Kidney glomerular epithelial cell (primary cell): ENCODE measurements at places on chromosomes 2 and 18.

GRCh38 chr18:57915248-57915647 lies 112.1 kb upstream of the ATP8B1 start:
- no peak for DNase-seq

DNA sequence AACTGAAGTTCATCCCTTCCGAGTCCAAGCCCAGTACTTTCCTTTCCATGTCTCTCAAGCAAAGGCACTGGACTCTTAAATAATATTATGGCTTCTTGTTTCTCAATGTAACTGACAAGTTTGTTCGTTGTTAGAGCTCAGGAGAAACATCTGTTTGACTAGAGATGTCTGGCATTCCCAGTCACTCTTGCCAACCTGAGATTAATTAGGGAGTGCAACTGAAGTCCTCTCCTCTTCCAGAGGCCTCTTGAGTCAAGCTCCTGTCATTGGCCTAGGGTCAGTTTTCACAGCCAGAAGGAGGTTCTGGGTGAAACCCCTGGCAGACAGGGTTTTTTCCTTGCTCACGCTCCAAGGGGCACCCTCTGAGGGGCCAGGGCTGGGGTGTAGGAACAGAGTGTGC lies 196.1 kb downstream of the AGPS start:
- no peak for DNase-seq

DNA sequence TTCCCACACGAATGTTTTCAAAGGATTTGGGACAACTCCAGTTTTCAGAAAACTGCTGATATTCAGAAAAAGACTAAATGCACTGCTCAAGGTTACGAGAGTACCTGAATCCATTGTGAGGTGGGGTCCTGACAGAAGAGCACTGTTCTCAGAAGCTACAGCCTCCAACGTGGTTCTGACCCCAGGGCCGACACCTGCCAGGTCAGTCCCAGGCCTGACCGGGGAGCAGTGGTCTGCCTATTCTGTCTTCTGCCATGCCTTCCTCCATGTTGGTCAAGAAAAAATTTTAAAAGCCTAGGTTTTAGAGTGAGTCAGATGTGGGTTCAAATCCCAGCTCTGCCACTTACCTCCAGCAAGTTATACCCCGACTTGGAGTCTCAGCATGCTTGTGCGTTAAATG lies 212.3 kb downstream of the BCL11A start:
- no peak for DNase-seq

GRCh38 chr2:152015552-152015951 lies 83.3 kb downstream of the CACNB4 start:
- DNase-seq, result no peak

DNA sequence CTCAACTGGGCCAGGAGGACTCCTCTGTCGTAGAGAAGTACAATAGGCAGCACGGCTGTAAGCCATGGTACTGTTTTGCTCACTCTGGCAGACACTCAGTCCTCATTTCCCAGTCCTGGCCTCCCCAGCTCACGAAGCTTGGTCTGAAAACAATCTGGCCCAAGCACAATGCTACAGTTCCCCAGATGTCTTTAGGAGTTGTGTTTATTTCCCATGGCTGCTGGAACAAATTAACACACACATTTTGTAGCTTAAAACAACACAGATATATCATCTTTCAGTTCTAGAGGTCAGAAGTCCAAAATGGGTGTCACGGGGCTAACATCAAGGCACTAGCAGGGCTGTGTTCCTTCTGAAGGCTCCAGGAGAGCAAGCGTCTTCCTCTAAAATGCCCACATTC lies 13.0 kb downstream of the FABP1 start:
- no peak for DNase-seq

GRCh38 chr2:9764153-9764778 lies 79.0 kb upstream of the TAF1B start:
- DNase-seq, result no peak

DNA sequence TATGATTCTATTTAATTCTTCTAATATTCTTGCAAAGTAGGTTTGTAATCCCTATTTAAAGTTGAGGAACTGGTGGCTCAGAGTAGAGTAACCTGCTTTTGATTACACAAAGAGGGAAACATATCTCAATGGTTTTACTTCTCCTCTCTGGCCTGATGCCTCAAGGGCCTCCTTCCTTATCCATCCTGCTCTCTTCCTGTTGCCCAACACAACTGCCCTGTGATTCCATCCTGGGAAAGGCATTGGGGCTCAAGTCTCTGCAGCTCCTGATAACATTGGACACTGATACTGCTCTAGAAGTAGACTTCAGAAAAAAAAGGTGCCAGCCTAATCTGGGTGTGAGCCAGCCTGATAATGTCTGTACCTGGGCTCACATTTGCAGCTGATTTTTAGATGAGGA lies 75.8 kb downstream of the RDH14 start:
- no peak for DNase-seq

DNA sequence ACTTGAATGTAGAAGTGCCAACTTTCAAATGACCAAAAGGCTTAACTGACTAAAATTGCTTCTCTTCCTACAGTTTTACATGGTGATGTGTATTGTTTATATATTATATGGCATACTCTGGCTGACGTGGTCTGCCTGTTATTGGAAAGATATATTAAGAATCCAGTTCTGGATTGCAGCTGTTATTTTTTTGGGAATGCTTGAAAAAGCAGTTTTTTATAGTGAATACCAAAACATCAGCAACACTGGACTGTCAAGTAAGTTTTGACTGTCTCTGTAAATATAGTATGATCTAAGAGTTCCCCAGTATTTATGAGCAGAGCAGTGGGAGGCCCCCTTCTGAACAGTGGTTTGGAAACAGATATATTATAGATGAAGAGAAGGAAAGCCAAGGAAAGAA lies 26.2 kb downstream of the TMEM87B start:
- no peak for DNase-seq

GRCh38 chr2:105888625-105889024 lies 143.9 kb downstream of the NCK2 start:
- DNase-seq, result no peak

DNA sequence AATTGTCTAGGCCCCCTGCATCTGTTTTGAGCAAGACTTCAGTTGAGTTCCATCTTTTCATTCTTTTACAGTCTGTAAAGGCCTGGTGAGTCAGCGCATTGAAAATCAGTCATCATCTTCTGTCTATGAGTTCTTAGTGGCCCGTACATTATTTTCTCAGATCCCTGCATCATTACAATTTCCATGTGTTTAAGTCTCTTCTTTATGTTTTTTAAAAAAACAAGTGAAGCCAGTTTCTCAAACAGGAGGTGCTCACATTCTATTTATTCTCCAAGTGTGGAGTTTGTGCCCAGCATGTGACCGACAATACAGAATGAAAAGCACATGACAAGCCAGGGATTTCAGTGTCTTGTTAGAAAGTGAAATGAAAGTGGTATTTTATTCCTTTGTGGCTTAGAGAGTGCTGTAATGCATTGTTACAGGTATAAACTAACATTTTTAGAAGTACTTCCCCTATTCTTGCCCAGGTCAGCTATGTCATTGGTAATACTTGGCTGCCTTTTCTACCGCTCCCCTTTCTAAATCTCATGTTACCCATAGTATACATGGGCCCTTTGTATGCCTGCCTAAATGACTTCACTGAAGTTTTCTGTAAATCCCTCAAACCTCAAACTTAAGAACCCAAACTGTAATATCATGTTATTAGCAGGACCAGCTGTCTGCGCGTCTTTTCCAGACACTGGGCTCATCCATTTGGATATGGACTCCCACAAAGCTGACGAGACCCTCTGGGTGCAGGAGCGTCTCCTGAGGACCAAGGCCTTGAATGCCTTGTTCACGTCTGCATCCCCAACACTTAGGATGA lies 67.6 kb downstream of the FEZ2 start:
- no peak for DNase-seq

DNA sequence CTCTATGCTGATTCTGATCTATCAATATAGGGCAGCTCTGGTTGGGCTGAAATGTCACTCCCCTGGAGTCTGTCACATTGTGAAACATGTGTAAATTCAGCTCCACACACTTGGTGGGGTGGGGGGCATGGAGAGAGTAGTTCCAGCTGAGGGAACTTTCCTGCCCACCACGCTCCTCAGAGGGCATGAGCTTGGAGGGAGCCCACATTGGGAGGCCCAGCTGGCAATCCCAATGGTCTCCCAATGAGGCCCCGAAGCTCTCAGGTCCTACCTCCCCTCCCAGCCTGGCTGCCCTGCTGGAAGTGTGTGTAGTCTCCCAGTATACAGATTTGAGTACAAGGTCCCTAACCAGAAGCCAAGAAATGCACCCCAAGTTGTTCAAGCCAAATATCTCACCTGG lies 31.5 kb downstream of the GYPC start:
- no peak for DNase-seq

DNA sequence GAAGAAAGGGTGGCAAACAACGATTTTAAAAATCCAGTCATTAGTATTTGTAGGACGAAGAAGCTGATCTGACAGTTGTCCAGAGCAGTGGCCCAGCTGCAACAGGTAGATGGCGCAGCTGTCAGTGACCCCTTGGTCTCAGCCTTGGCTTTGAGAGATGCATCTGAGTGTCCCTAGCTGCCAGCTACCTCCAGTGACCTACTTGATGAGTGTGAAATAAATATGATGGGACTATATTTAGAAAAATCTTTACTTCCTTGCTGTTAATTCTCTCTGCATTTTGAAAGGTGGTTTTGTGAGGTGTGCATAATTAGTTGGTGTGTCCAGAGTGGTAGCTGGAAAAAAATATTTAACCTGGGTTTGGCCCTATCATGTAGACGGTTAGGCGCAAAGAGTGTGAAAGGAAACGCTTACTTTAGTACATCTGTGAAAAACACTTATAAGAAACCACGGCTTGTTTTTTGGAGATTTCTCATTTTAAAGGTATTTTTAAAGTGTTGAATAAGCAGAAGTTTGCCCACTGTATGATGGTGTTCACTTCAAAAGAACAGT lies 963 bp downstream of the INPP1 start:
- DNase-seq, result peak; percentile 38

GRCh38 chr2:181911830-181912229 lies 20.3 kb downstream of the ITPRID2 start:
- DNase-seq, result no peak

DNA sequence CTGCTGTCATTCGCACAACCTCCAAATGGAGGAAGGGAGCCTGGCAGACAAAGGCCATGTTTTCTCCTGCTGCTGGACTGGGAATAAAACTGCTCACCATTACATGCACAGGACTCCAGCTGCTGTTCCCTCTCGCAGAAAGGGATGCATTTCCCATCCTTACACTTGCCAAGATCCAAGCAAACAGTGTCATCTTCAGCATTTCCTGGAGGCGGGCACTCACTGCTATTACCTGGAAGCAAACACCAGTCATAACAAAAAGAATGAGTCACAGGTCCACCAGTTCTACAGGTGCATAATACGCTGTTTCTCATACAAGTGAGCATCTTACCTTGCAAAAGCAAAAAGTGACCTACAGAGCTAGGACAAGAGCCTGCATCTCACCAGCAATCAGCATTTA lies 22.7 kb downstream of the IAH1 start:
- DNase-seq, result no peak

DNA sequence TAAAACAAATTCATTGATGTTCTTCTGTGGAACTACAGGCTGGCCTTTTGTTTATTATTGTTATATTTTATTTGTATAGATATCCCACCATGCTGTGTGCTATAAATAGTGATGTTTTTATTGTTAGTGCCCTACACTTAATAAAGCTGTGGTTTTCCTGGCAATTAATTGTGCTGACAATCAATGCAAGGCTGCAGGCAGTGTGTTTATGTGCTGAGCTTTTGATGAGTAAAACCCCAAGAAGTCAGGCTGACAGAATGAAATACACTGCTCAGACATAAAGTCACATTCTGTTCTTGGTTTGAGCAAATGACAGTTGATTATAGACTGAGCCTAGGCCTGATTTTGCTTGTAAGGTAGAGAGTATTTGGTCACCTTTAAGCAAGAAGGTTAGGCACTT lies 362.7 kb downstream of the CPS1 start:
- no peak for DNase-seq

GRCh38 chr2:48197618-48198017 lies 291.3 kb upstream of the FBXO11 start:
- no peak for DNase-seq

GRCh38 chr2:221517696-221518151 lies 54.4 kb downstream of the EPHA4 start:
- no peak for DNase-seq

- no peak for DNase-seq
Measured at GRCh38 chr2:128557831-128558241, 239.2 kb upstream of the HS6ST1 start.

DNA sequence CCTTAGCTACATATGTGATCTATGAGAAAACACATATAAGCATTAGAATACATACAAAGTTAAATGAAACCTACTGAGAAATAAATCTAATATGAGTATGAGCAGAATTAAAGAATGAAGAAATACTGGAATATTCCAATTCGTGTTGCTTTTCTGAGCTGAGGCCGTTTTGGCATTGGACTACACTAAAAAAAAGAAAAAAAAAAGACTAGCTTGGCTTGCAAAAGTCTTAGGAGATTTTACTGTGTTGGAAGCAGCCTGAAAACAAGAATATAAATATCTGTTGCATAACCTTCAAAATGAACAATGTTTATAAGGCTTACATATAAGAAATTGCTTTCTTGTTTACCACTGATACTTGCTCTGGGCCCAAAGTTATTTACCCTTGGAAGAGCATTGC lies 562.8 kb downstream of the TMEM182 start:
- no peak for DNase-seq

DNA sequence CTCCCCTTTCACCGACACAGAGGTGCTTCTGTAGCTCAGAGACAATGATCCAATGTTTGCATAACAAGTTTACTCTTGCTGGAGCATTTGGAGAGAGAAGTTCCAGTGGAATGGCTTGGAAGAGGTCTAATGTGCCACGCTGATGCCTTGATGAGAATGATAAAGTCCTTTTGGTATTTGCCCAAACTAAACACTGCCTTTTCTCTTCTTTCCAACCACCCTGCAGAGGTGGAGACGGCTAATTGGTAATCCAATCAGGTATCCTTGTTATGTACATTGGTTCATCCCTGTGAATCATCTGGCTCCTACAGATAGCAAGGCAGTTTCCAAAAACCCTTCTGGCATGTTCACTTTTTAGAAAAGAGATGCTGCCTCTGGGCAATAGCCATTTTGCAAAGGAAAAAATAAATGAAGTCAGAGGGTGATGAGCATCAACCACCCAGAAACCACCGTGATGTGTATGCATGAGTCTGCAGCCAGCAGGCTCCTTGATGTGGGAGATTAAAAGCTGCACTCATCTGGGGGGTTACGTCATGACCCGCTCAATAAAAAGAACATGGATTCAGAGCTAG lies 40.6 kb downstream of the KIAA2012 start:
- no peak for DNase-seq
